NCI-H1417 (cell line): ENCODE measurements at places on chromosomes 16 and 17.

GRCh38 chr17:66929591-66929990 lies 34.9 kb upstream of the CACNG4 start:
- DNase-seq = no peak

GRCh38 chr17:79948945-79949655 lies 86.6 kb downstream of the TBC1D16 start:
- no peak for DNase-seq

DNA sequence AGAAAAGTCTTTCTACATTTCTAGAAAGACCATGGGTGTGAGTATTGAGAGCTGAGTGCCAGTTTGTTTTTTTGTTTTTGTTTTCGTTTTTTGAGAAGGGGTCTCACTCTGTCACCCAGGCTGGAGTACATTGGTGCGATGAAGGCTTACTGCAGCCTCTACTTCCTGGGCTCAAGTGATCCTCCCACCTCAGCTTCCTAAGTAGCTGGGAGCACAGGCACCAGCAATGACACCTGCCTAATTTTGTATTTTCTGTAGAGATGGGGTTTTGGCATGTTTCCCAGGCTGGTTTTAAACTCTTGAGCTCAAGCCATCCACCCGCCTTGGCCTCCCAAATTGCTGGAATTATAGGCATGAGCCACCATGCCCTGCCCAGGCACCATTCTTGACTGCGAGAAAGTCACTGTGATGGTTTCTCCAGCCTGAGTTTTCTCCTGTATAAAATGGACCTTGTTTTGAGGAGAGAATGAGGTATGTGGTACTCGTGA lies 673.8 kb downstream of the MAF start:
- peak; percentile 26 for DNase-seq

GRCh38 chr17:58278661-58279015 lies 2.1 kb downstream of the MPO start:
- no peak for DNase-seq

DNA sequence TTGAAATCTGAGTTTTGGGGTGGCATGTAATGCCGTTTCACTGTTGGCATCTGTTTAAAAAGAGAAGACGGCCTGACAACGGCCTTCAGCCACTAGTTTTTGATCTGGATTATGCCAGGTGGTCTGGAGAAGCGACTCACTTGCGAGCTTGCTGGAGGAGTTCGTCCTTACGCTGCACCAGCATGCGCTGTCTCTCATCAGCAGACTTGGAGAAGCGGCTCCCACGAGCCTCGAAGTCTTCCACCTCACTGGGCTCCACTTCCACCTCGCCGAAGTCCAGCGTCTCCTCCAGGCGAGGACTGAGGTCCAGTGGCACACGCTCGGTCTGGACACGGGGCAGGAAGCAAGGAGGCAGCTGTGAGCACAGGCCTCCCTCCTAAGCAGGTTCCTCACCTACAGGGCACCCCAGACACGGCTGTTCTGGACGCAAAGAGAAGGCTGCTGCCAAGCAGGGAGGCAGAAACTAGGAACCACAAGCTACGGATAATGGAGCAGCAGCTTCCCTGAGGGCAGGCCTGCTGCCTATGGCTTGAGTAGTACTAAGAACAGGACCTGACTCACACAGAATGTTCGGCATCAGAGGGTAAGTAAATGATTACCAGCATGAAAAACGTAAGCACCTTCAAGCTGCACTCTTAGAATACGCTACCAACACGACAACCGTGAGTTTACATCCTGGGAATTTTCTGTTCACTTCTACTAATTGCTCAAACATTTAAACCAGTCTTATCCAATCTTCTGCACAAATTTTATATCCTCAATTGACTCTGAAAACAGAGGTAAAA lies 61.4 kb downstream of the AMFR start:
- DNase-seq = no peak

- no peak for DNase-seq
These were observed 61.5 kb downstream of the HELZ start for GRCh38 chr17:67183531-67183930.

DNA sequence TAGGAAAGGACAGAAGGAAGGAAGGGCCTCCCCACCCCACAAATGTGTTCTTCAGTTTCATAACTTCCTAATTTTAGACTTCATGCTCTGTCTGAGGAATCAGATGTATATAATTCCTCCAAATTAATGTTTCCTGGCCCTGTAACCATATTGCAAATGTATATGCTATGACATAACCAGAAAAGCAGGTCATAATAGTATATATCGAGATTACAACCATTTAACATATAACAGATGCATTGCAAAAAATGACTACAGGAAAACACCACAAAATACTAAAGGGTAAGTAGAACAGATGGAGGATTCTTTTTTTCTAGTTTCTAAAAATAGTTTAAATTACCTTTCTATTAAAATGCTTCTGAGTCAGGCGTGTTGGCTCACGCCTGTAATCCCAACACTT lies 3.1 kb upstream of the EXOC7 start:
- no peak for DNase-seq
